GM20000 (cell line): ENCODE measurements at places on chromosomes 5 and 9.

DNA sequence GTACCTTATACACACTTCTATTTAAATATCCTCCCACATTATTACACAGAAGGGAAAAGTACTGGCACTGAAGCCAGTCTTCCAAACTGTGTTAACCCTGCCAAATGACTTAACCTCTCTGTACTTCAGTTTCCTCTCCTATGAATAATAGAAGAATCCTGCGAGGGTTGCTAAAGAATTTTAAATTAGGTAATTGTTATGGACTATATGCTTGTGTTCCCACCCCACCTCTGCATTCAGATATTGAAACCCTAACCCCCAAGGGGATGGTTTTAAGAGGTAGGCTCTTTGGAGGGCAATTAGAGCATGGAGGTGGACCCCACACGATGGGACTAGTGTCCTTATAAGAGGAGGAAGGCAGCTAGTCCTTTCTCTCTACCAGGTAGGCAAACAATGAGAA lies 72.7 kb downstream of the TTLL11 start:
- no peak for DNase-seq

GRCh38 chr9:118029425-118029824 lies 325.2 kb downstream of the TLR4 start:
- no peak for DNase-seq

GRCh38 chr5:1381370-1382247 lies 36.7 kb upstream of the CLPTM1L start:
- DNase-seq = no peak

DNA sequence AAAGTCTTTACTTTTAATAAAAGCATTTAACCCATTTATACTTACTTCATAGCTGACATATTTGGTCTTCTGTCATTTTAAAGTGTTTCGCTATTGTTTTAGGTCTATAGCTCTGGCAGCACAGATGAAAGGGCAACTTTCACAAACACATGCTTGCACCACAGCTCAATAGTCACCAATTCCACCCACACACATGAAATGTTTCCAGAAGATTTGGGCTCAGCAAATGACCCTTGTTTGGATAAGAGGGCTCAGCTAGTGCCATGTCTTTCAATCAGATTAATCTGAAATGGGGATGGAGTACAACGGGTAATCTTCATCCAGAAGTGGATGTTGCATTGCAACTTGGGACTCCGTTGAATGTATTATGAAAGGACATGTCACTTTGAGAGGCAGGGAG lies 176.0 kb downstream of the FGF18 start:
- no peak for DNase-seq
